ENCODE measurements at places on chromosomes 16 and 17.
A peak's percentile ranks its signal among the peaks of the same experiment; 100 is the strongest.

DNA sequence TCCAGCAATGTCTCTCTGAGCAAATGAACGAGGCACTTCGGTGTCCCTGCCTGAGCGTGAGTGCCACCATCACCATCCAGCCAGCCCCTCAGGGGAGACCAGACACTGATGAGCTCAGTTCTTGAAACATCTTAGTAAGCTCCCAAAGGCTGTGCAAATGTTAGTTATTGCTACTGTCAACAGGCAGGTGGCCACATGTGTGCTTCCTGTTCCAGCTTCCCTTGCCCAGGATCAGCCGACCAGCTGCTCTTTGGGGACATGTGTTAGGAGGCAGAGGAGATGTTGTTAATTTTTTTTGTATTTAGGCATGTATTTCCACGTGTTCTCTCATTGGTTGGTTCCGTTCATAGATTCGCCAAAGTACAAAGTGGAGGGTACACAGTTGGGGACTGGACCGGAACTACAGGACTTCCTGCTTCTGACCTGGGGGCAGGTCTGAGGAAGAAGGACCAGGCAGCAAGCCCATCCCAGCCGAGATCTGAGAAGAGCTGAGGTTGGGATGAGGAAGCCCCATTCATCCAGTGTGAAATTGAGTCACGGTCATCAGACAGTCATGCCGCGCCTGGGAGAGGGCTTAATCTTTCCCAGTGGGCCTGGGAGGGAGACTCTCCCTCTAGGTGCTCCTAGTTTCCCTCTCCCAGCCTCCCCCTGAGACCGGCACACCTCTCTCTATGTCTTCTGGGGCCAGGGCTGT is 3.8 kb downstream of the TTYH2 start:
- no peak overlapping the region for H3K27ac ChIP-seq
- H3K4me1 ChIP-seq: peaks cover 12% of the 10 kb centered on the region
- H3K27me3 ChIP-seq: no peaks in the 10 kb centered on the region
- no peak for DNase-seq
- H3K4me3 ChIP-seq: no peak overlapping the region

GRCh38 chr16:86375851-86376250 is 134.5 kb upstream of the FOXF1 start:
- no peak overlapping the region for H3K4me3 ChIP-seq
- H3K4me1 ChIP-seq: no peaks in the 10 kb centered on the region
- DNase-seq: no peak
- H3K36me3 ChIP-seq: no peaks in the 10 kb centered on the region
- H3K27ac ChIP-seq: no peak overlapping the region

GRCh38 chr17:36930583-36930900 is 6.7 kb upstream of the LHX1 start:
- peaks cover 12% of the 10 kb centered on the region for H3K4me1 ChIP-seq
- no peaks in the 10 kb centered on the region for H3K36me3 ChIP-seq
- H3K27ac ChIP-seq: no peak overlapping the region
- H3K4me3 ChIP-seq: no peak overlapping the region
- H3K27me3 ChIP-seq: no peaks in the 10 kb centered on the region

- H3K4me1 ChIP-seq: peaks cover 78% of the 10 kb centered on the region
- peaks cover 12% of the 10 kb centered on the region for H3K36me3 ChIP-seq
- H3K27me3 ChIP-seq: no peaks in the 10 kb centered on the region
- H3K27ac ChIP-seq: peak within 1 kb of the TSS; percentile 99
Observed at GRCh38 chr17:48577946-48578615, at the start of gene HOXB4. TSS of gene HOXB4 (minus strand) at chr17:48578350. CDS start at chr17:48578319, 31 bp downstream.

DNA sequence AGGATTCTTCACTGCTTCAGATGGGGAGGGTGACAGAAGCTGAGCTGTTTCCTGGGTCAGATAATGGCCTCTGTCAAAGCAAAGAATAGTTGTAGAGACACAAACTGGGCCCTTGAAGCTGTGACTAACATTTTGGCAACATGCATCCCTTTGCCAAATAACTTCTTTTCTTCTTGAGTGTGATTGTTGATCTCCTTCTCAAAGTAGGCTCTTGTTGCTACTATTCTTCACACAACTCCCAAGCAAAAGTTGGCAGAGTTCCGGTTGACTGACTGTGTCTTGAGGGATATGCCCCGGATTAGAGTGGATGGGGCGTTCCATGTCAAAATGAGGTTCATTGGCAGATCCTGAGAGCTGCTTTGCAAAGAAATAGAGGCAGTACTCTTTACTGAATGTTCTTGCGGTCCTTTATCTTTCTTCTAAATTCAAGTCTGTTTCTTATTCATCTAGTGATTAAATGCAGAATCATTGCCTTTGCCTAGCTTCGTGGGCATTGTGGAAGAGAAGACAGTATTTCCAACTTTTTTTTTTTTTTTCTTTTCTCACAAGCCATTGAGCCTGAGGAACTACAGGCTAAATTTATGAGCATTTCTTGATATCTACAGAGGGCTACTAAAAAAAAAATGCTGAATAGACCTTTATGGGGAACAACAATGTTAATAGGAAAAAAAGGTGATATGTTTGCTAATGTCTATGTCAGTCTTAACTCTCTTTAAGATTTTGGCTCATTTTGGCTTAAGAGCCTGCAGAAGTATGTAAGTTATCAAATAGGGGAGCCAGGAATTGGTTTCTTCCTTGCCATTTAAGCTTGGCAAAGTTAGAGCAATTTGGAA is 5.8 kb downstream of the WIPF2 start:
- no peak for DNase-seq
- no peaks in the 10 kb centered on the region for H3K36me3 ChIP-seq
- H3K4me1 ChIP-seq: no peaks in the 10 kb centered on the region
- 0 out of 2 replicates have a peak overlapping the region, but pooled peaks have one; percentile 9 for H3K27ac ChIP-seq

DNA sequence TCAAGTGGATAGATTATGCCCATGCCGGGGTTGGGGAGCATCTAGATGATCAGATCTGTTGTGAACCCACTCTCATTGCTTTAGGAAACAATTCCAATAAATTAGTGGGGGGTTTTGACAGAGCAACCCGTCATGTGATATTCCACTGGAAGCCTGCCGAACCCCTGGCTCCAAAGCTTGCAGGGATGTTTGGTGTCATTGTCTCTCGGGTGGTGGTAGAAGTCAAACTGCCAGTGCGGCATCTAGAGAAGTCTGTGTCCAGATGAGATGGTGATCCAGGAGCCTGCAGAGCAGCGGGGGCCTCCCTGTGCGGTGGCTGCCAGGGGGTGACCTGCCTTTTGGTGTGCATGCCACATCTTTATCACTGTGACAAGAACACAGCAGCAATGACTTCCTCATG is 91.7 kb downstream of the SHISA6 start:
- H3K4me1 ChIP-seq: no peaks in the 10 kb centered on the region
- H3K36me3 ChIP-seq: no peaks in the 10 kb centered on the region
- DNase-seq: no peak
- no peak overlapping the region for H3K4me3 ChIP-seq
- H3K27me3 ChIP-seq: no peaks in the 10 kb centered on the region

- H3K27ac ChIP-seq: no peak overlapping the region
- no peaks in the 10 kb centered on the region for H3K4me1 ChIP-seq
- no peak for DNase-seq
- no peaks in the 10 kb centered on the region for H3K36me3 ChIP-seq
Observed at GRCh38 chr17:80463784-80464400, 12.5 kb downstream of the NPTX1 start.

DNA sequence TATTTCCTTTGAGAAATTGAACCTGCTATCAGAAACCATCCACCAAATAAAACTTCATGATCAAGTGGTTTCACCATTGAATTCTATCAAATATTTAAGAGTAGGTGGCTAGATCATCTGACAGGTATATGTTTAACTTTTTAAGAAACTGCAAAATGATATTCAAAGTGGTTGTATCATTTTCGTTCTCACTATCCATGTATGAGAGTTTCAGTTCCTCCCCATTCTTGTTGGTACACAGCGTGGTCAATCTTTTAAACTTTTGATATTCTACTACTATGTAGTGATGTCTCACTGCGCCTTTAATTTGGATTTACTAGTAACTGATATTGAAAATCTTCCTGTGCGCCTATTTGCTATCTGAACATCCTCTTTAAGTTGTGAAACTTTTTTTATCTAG is 163.7 kb downstream of the CYB561 start:
- no peaks in the 10 kb centered on the region for H3K4me1 ChIP-seq
- no peak for DNase-seq
- H3K36me3 ChIP-seq: no peaks in the 10 kb centered on the region
- no peaks in the 10 kb centered on the region for H3K27me3 ChIP-seq

DNA sequence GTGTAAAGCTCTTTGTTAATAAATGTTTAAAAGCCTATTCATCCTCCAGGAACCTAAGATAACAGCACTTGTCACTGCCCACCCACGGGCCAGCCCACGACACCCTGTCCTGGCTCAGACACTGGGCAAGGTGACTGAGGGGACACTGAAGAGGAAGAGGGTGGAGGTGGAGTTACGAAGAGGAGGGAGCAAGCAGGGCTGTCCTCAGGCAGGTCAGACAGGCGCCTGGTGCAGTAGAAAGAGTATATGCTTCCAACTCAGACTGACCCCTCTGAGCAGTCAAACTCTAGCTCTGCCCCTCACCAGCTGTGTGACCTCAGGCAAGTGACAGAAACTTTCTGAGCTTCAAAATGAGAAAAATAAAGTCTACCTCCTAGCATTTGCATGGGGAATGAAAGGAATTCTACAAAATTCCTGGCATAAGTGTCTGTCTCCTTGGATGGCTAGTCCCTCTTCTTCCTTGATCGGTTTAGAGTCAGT is 22.8 kb downstream of the TEX2 start:
- H3K36me3 ChIP-seq: no peaks in the 10 kb centered on the region
- H3K4me1 ChIP-seq: peaks cover 8% of the 10 kb centered on the region
- no peak for DNase-seq
- H3K4me3 ChIP-seq: no peak overlapping the region
- H3K27me3 ChIP-seq: no peaks in the 10 kb centered on the region

- DNase-seq: no peak
- no peaks in the 10 kb centered on the region for H3K4me1 ChIP-seq
- no peaks in the 10 kb centered on the region for H3K27me3 ChIP-seq
- H3K27ac ChIP-seq: no peak overlapping the region
Observed at GRCh38 chr17:5536866-5537650, 47.3 kb downstream of the NLRP1 start.

DNA sequence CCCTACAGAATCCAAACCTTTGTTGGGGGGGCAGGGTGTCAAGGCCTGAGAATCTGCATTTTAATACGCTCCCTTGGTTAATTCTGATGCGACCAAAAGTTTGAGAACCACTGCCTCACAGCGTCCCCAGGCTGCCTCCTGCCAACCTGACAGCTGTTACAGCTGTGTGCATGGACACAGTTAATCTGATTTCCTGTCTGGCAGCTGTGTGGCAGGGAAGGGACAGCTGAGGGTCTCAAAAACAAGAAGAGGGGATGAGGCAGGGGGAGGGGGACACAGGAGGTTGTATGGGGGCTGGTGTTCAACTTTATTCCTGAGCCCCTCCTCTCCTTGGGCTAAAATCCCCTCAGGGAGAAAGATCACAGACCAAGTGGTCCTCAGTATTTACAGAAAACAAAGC is 17.5 kb downstream of the HDAC5 start:
- H3K4me1 ChIP-seq: peaks cover 18% of the 10 kb centered on the region
- H3K27ac ChIP-seq: no peak overlapping the region
- no peaks in the 10 kb centered on the region for H3K36me3 ChIP-seq
- H3K4me3 ChIP-seq: no peak overlapping the region
- no peaks in the 10 kb centered on the region for H3K27me3 ChIP-seq

GRCh38 chr16:3872216-3872895 is 8.2 kb downstream of the CREBBP start:
- no peak overlapping the region for H3K27ac ChIP-seq
- no peak overlapping the region for H3K4me3 ChIP-seq
- H3K4me1 ChIP-seq: peaks cover 64% of the 10 kb centered on the region
- no peaks in the 10 kb centered on the region for H3K27me3 ChIP-seq
- DNase-seq: no peak

DNA sequence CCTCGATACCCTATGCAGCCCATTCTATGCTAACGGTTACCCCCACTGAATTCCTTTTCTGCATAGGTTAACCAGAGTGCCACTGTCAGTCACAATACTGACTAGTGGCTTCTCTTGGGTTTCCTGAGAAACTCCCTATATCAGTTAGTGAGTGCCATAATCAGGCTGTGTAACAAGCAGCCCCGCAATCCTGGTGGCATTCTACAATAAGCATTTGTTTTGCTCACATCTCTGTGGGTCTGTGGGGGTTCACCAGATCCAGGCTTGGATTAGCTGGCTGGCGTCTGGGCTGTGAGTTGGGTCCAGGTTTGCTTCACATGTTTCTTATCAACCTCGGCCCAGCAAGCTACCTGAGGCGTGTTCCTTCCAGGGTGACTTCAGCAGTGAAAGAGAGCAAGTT is 42.4 kb downstream of the TMEM235 start:
- no peak for DNase-seq
- no peaks in the 10 kb centered on the region for H3K27me3 ChIP-seq
- H3K27ac ChIP-seq: no peak overlapping the region
- no peak overlapping the region for H3K4me3 ChIP-seq
- no peaks in the 10 kb centered on the region for H3K36me3 ChIP-seq
- H3K4me1 ChIP-seq: peaks cover 29% of the 10 kb centered on the region

GRCh38 chr16:25966172-25967097 is 274.7 kb downstream of the HS3ST4 start:
- H3K27ac ChIP-seq: no peak overlapping the region
- H3K36me3 ChIP-seq: no peaks in the 10 kb centered on the region
- no peaks in the 10 kb centered on the region for H3K27me3 ChIP-seq
- no peak overlapping the region for H3K4me3 ChIP-seq
- H3K4me1 ChIP-seq: no peaks in the 10 kb centered on the region

DNA sequence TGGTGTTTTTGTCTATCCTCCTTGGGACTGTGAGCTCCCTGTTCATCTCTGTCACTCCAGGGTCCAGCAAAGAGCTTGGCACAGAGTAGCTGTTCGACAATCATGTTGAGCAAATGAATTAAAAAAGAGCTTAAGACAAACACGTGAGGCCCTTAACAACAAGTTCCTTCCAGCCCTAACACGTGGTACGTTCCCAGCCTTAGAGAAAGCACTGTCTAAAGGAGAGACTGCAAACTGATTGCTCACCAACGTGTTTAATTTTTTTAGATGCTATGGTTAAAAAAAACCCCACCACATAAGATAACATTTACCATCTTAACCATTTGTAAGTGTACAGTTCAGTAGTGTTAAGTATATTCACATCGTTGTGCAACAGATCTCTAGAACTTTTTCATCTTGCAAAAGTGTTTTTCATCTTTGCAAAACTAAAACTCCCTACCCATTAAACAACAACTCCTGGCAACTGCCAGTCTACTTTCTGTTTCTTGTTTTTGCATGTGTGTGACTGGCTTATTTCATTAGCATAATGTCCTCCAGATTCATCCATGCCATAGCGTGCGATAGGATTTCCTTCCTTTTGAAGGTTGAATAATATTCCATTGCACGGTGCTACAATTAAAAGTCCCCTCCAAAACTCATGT is 28.2 kb downstream of the LAT start:
- no peak overlapping the region for H3K4me3 ChIP-seq
- no peaks in the 10 kb centered on the region for H3K27me3 ChIP-seq
- H3K27ac ChIP-seq: no peak overlapping the region
- no peak for DNase-seq
- H3K4me1 ChIP-seq: no peaks in the 10 kb centered on the region
